ENCODE measurements at places on chromosomes 1 and 21.

- no peak for DNase-seq
Measured at GRCh38 chr1:21362096-21362495, 71.8 kb upstream of the ECE1 start.

DNA sequence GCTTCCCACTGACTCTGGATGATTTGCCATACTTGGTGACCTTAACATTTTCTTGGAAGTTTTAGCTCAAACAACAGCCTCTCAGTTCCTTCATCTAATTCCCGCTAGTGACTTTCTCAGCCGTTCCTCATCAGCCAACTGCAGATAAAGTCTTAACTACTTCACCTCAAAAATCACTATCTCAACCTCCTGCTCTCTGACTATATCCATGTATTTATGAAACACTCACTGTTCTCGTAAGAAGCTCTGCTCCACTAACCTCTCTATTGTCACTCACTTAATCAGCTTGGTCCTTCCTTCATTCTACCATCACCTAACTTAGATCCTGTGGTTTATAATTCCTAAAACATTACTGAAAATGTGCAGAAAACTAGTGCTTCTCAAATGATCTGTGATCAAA, 1551.6 kb downstream of the MRPL39 start:
- no peak for DNase-seq

DNA sequence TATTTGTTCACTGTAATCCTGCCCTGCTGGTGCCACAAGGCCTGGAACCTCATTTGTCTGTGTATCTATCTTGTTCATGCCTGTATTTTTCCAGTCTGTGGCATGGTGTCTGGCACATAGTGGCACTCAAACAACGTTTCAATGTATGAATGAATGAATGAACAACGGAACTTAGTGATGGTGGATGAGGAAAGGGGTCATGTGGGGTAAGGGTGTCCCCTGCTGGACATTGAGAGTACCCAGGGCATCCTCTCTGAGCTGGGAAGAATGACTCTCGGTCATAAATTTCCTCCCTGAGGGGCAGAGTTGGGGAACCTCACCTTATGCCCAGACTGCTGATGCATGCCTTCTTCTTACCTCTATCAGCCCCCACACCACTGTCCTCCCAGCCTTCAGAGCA, 18.9 kb upstream of the ZNF683 start:
- no peak for DNase-seq

DNA sequence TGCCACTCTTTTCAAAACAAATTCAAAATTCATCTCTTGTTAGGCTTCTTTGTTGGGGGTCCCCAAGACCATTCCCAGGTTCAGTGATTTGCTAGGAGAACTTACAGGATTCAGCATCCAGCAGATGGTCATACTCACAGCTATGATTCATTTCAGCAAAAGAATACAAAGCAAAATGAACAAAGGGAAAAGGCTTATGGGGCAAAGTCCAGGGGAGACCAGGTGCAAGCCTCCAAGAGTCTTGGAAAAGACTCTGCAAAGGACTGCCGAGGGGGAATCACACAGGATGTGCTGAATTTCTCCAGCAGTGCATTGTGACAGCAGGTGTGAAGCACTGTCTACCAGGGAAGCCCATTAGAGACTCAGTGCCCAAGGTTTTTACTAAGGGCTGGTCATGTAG, 7.3 kb downstream of the TRAF5 start:
- DNase-seq, result no peak

GRCh38 chr1:71711456-71711855, 570.9 kb downstream of the NEGR1 start:
- DNase-seq, result no peak

Measured in pulmonary artery endothelial cell (primary cell).